WTC11 (cell line): ENCODE measurements at places on chromosomes 5 and 9.

GRCh38 chr5:133423618-133424282 is 188.6 kb downstream of the FSTL4 start:
- peak; percentile 91 for DNase-seq

GRCh38 chr9:125548141-125548540 is 158.9 kb downstream of the MAPKAP1 start:
- no peak for DNase-seq

DNA sequence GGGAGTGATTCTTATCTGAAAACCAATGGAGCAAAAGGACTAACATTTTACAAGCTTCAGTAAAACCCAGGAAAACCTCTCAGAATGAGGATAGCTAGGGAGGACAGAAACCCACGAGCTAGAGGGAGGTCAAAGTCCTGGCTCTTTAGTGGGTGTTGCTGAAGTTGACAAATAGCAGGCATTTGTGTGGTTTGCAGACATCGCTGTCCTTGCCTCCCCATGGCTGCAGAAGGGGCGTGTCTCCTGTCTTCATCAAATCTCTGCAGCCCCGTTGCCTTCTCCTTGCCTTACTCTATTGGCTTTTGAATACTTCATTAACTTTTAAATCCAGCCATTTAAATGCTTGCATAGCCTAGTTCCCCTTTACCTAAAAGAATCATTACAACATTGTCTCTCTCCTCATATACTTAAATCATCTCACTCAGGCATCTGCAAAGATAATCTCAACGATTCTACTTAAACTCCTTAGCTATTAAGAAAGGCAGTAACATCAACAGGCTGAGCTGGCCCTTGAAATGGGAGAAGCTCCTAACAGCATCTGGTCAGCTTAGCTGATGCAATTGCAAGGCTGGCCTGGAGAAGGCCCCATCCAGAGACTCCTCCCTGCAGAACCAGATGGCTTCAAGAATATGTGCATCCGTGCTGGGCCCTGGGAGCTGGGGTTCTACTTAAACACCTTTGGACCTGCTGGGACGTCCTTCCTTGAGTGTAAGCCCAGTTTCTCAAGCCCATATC is 152.8 kb upstream of the TAS2R1 start:
- DNase-seq, result no peak

- DNase-seq, result peak; percentile 28
Measured at GRCh38 chr5:175243441-175243840, 200.5 kb downstream of the DRD1 start.

GRCh38 chr9:113578882-113579282 is 115.4 kb downstream of the RGS3 start:
- no peak for DNase-seq

DNA sequence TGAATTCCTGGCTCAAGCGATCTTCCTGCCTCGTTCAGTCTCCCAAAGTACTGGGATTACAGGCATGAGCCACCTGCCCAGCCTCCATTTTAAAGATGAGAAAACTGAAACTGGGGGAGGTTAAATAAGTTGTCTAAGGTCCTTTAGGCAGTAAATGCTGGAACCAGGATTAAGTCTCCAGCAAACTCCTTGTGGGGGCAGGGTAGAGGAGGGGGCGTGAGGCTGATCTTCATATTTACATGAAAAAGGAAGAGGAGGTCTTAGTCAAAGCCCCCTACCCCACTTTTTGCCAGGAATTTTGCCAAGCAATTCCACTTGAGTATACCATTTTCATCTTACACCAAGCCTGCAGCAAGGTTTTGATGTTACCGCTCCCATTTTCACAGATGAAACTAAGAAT is 76.6 kb upstream of the NR4A3 start:
- DNase-seq, result no peak

DNA sequence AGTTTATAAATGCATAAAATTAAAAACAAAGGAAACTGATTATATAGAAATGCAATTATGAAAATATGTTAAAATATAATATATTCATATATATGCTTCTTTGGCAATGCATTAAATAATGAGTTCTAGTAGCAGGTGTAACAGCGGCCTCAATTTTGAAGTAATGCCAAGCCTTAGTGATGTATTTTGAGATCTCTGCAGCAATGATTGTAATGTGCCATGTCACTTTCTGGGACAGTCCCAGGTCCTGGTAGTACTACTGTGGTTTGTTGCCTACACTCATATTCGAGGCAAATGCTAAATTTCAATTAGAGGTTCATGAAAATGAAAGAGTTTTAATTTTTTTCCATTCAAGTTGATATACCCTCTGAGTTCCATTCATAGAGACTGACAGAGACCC is 75.8 kb upstream of the ORM1 start:
- no peak for DNase-seq

GRCh38 chr9:77769246-77769645 is 121.1 kb upstream of the GNA14 start:
- no peak for DNase-seq

GRCh38 chr5:33309068-33309467 is 131.7 kb upstream of the TARS1 start:
- no peak for DNase-seq

DNA sequence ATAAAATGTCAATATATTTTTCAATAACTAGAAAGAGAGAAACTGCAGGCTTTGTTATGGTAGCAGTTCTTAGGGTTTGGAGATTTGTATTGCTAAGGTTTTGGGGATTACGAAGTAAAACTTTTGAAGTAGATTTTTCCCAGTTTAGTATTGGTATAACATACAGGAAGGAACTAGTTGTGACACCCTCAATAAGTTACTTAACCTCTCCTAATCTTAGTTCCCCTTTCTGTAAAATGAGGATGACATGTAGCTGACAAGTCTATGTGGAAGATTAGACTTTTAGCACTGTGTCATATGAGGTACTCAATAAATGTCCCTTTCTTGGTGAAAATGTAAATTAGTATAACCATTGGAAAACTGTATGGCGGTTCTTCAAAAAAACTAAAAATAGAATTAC is 73.4 kb upstream of the ATG10 start:
- DNase-seq, result no peak

DNA sequence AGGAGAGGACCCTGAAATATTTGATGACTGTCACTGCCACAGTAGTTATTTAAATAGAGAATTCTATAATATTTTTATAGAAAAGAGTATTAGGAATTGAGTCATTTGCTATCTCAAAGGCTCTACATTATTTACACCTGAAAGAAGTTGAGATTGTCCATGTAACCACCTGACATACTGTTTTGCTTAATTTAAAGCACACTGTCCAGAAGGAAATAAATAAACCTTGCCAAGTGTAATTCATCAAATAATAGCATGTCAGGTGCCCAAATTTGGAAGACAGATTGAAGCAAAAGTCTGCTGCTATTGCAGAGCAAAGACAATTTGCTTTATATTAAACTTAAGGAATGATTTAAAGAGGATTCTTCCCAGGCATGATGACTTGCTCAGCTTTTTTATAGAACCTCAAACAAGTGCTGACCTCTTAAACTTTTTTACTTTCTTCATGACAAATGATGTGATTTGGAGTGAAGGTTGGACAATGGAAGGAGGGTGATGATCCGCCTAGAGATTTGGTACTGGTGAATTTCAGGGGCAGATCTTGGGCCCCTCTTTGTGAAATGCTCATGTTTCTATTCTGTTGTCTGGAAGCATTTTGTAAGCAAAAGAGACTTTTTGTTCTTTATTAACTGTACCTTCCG is 65.0 kb downstream of the DAPK1 start:
- DNase-seq, result no peak

GRCh38 chr9:84592918-84593317 is 76.6 kb upstream of the NTRK2 start:
- no peak for DNase-seq

DNA sequence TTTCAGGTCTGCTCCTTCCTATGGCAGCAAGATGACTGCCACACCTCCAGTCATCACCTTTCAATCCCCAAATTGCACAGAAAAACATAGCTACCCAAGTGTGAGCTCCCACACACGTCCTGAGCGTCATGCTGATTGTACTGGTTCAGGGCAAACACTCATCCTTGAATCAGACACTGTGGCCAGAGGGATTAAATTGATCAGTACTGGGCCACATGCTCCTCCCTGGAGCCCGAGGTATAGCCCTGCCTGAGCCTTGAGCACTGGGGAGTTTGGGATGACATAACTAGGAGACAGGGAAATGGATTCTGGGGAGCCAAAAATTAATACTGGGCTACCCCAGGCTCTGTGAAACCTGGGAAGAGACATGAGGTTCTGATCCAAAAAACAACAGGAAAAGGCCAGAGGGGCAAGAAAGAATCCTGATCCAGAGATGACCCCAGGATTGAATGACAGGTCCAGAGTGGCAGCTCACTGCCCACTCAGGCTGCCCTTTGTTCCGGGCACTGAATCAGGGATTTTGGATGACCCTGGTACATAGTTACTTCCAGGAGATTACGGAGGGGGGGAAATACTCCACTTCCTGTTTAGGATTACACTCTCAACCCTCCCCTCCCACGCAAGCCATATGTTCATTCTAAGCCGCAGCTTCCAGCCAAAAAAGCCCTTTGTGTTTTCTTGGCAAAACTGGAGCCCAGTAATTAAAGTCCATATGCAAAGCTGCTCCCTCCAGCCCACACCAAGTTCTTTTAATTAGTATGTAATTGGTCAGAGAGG is 141.6 kb upstream of the SPRY4 start:
- DNase-seq, result no peak

GRCh38 chr5:66680804-66681203 is 84.6 kb downstream of the MAST4 start:
- DNase-seq, result no peak

DNA sequence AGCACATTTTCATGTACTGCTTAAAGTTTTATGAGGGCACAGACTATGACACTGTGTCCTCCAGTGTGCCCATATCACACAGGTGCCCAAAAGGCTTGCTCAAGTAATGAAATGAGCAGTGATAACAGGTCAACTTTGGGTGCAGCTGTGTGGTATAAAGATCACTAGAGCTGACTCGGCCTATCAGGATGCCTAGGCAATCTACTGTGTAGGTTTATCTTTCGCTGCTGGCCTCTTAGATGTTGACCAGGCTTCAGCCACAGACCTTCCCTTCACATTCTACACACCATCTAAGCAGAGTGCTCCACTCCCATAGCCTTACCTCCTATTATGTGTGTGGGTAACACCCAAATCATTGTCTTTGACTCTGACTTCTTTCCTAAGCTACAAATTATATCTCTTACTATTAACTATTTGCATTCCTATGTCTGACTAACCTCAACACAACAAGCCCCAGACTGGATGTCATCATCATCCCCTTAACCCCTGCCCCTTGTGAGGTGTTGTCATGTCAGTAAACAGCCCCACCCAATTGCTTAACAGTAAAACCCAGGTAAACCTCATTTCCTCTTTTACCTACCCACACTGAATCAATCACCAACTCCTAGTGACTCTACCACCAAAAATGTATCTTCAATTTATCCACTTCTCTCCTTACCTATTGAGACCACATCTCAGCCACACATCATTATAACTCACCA is 2.5 kb downstream of the SREK1IP1 start:
- DNase-seq, result no peak

DNA sequence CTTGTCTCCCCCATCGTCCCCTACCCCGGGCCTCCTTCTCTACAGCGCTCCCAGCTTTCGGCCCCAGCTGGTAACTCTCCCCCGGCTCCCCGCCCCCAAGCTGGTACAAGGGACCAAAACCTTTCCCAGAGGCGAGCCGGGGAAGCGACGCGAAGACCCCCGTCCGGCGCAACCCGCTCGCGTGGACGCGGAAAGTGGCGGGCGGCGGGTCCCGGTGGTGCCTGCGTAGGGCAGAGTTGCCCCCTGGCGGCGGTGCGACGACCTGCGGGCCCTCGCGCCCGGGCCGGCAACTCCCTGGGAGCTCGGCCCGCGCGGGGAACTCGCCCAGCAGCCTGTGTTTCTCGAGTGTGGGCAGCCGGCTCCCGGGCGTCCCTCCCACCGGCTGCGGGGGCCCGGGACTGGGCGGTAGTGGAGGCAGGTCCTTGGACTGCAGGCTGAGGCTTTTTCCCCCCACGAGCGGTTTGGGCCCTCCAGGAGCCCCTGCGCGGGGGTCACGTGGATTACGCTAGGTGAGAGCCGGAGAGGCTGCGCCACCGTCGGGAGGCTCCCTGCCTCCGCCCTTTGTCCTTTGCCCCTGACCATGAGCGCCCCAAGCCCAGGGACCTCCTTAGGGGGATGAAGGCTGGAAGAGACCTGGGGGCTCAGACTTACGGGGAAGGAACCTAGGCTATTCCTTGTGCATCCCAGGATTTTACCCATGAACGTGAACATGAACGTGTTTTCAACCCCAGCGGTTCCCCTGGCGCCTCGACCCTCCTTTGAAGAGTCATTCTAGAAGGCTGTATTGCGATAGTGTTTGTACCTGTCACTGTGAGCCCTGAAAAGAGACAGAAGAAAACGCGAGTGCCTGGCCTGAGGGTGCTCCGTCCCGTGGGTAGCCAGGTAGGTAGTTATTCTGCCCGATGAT is 2.9 kb upstream of the FOXD1 start:
- DNase-seq, result peak; percentile 72

- DNase-seq, result no peak
Measured at GRCh38 chr5:132831095-132831860, 831 bp upstream of the SHROOM1 start.

GRCh38 chr5:22678886-22679285 is 174.3 kb downstream of the CDH12 start:
- DNase-seq, result no peak

GRCh38 chr5:171593401-171593800 is 174.0 kb downstream of the FGF18 start:
- DNase-seq, result no peak

GRCh38 chr9:136509549-136509948 is 26.7 kb upstream of the SEC16A start:
- no peak for DNase-seq

- no peak for DNase-seq
Measured at GRCh38 chr5:173391031-173391430, 62.8 kb upstream of the STC2 start.

DNA sequence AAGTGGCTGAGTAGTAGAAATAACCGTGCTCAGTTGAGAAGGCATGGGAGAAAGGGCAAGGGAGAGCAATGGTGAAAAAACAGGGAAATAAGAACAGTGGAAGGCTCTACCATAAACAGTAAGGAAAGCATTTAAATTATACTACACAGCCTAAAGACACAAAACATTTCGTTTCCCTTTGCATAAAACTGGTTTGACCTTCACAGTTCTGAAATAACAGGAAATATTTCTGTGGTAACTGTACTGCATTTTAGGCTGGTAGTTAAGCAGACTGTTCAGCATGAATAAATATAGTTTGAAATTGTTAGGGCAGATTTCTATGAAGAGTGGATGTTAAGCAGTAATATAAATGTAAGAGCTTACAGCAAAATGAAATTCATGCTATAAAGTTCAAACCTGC is 147.5 kb downstream of the CSNK1G3 start:
- no peak for DNase-seq

- no peak for DNase-seq
Measured at GRCh38 chr9:563200-563599, 278.3 kb upstream of the DMRT1 start.

DNA sequence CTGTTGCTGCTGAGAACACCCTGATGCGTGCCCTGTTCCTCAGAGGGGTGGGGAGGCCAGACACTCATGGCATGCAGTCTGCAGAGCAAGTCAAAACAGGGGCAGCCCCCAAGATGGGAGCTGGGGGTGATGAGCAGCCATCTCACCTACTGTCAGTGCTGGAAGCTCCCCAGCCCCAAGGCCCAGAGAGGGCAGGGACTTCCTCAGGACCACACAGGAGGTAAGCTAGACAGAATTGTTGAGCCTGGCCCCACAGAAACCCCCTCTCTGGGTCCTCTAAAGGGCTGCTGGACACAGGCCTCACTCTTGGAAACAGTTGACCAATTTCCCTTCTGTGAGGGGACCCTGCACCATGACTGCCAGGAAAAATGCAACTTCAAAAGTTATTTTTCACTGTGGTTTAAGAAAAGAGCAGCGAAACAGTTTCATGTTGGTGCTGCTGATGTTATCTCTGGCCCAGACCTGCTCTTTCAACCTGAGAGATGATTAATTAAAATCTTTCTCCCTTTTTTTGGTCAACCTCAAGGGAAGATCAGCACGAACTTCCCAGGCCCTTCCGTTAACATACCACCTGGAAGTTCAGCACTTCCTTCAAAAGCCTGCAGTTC is 9.6 kb downstream of the CSF2 start:
- DNase-seq, result no peak
